ENCODE measurements at places on chromosomes 5 and 9.
A peak's percentile ranks its signal among the peaks of the same experiment; 100 is the strongest.

GRCh38 chr5:1294835-1295649 lies at the start of gene TERT:
Gene TERT, minus strand, starts transcription at chr5:1295068. Its CDS starts 79 bp downstream, at chr5:1294989.
- DNase-seq = peak; percentile 83

GRCh38 chr9:127079446-127080140 lies 42.8 kb downstream of the ANGPTL2 start:
- no peak for DNase-seq

DNA sequence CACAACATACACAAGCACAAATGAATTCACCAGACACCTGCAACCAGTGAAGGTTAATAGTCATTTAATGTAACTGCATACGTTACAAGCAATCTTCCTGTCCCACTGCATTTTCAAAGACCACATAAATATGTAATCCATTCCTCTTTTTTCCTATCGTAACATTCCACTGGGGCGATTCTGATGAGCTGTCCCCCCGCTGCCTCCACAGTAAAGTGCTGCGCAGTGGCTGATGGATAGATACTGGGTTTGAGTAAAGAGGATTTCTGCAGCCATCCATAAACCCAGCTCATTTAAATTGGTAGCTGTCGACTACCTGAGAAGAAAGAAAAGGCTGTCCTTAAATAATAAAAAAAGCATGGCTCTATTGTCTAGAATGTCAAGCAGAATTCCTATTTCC lies 181.1 kb downstream of the SPOCK1 start:
- DNase-seq = no peak

DNA sequence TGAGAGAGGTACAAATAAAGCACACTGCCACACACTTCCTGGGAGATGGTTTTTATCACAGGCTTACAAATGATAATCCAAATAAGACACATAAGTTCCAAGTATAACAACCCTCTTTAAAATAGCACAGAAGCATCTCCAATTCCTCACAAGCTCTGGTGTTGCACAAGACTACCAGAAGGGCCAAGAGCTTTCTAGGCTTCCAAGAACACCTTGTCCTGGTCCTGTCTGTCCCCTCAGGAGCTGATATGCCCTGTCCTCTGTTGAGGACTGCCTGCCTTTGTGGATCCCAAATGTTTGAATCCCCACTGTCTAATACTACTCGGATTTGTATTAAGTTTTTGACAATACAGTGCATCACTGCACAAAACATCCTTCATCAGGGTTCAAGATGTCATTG lies 110.1 kb downstream of the SPOCK1 start:
- DNase-seq = no peak

DNA sequence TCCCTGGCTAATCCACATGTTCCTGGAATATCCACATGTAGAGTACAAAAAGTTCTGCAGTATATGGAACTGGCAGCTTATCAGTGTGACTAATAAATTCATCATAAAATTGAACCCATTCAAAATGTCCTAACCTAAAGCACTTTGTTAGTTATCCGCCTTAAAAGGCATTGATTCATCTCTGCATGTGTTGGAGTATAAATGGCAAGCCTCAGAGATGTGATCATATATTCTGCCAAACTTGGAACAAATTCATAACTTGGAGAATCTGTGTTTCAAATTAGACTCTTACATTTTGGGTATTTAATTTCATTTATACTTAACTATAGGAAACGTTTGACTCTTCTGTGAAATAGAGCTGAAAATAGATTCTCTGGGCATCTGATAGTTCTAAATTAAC lies 25.2 kb upstream of the NREP start:
- DNase-seq = no peak

- DNase-seq = no peak
Observed at GRCh38 chr9:117662651-117663050, 41.6 kb upstream of the TLR4 start.
